ENCODE measurements at places on chromosomes 5 and 9.

DNA sequence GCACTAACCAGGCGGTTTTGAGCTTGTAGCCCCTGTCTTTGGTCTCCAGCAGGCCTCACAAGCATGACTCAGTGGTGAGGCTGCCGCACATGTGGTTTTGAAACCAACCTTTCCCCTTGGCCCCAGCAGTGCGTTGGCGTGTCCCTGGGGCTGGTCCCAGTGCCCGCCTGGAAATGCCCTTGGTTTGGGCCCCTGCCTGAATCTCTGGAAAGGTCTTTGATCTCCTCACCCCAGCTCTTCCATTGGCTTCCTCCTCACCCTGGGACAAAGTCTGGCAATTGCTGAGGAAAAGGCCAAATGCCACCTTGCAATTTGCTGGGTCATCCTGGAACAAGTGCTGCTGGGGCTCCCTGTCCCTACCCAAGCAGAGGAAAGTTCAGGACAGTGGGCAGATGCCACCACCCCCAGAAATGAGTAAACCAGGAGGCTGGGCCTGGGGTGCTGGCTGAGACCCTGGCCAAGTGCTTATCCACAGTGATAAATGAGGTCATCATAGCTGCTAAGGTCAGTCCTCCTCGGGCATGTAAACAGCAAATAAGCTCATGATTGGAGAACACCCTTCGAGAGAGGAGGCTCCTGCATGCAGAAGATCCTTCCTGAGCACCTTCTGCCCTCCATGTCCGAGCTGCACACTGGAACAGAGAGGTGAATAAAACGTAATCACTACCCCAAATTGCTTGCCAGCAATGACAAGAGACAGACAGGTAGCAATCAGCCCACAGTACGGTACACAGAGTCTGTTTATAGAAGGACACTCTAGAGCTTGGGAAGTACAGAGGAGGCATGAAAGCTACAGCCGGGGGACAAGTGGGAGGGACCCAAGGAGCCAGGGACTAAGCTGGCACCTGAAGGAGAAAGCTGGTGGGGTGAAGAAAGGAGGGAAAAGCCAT, 98.9 kb upstream of the CPEB4 start:
- no peak for DNase-seq

- DNase-seq, result no peak
These were observed 11.4 kb downstream of the MRPL36 start for GRCh38 chr5:1788200-1788599.

DNA sequence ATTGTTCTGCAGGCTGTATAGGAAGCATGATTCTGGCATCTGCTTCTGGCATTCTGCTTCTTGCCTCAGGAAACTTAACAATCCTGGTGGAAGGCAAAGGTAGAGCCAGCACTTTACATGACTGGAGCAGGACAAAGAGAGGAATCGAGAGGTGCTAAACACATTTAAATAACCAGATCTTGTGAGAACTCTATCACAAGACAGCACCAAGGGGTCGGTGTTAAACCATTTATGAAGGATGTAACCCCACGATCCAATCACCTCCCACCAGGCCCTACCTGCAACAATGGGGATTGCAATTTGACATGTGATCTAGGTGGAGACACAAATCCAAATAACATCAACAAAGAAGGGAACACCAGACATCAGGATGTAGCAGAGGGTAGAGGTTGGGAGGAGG, 221.5 kb downstream of the CDH12 start:
- no peak for DNase-seq

- DNase-seq, result no peak
These were observed 508.1 kb downstream of the ZNF608 start for GRCh38 chr5:124238350-124238749.

DNA sequence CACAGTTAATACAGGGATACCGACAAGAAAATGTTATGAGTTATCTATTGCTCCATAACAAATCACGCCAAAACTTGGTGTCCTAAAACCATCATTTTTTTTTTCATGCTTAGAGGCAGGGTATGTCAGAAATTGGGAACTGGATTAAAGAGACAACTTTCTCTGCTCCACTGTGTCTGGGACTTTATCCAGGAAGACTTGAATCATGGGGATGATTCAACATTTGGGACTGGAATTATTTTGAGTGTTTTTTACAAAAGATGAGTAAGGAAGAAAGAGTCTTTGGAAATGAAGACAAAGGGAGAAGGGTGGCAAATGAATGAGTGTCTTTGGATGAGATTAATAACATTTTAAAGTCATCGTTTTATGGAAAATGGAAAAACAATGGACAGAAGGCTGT, 1883.7 kb upstream of the C9orf72 start:
- no peak for DNase-seq

- no peak for DNase-seq
These were observed 13.5 kb downstream of the TMC1 start for GRCh38 chr9:72534931-72535330.

DNA sequence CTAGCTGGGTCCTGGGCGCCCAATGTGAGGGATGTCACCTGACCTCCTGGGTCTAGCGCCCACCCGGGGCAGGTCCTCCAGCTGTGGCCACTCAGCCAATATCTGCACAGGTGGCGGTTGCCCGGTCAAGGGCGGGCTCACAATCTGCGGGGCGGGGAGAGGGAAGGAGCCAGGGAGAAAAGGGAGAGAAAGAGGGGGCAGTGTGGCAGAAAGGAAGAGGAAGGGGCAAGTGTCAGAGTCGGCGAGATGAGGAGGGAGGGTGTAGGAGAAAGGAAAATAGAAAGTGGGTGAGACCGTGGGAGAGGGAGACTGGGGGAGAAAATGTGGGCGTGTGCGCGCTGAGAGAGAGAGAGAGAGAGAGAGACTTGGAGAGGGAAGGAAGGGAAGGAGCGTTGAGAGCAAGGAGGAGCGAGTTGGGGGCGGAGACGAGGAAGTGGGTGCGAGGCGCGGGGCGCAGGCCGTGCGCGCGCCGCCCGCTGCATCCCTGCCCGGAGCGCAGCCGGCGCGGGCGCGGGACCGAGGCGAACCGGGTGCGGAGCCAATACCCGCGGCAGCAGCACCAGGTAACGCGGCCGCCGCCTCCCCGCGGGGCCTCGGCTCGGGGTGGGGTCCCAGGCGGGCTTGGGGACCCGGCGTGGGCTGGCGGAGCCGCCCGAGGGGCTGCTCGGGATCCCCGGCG, at the start of gene HRH2:
TSS of gene HRH2 (plus strand) at position 479 of the 679 bp plus-strand sequence. CDS start 25,163 bp downstream, outside the sequence.
- peak; percentile 27 for DNase-seq

- no peak for DNase-seq
These were observed 49.5 kb downstream of the COL5A1 start for GRCh38 chr9:134690946-134691694.

DNA sequence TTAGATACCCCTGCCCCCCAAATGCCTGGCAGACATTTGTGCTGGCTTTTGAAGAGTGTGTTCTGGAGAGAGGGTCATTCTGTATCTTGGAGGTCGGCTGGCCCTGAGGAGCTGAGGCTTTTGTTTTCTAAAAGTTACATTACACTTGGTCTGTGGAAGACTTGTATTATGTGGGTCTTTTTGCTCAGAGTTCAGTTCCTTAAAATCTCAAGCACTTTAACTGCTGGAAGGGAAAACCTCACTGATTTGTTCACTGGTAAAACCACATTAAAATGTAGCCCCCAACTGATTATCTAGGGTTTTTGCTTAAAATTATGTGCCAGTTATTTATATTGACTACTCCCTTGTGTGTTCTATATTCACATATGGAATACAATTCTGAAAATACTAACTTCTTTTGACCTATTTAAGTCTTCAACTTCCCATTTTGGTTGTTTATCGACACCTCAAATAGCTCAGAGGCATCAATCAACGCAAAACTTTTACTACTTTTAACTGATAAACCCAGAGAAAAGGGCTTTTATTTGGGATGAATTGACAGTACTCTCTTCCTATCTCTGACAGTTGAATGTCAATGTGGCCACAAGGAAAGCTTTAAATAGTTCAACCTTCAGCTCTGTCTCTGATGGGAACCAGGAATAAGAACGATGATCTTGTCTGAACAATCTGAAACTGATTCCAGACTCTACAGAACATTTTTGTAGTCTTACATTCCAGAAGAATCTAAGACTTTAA, 54.0 kb upstream of the MAP3K1 start:
- no peak for DNase-seq

GRCh38 chr9:72349240-72349639, 15.8 kb downstream of the ZFAND5 start:
- DNase-seq, result no peak

- DNase-seq, result no peak
These were observed 3.2 kb downstream of the ENTPD8 start for GRCh38 chr9:137437691-137438590.
